Immature natural killer cell (primary cell): ENCODE measurements at places on chromosomes 1 and 21.
A peak's percentile ranks its signal among the peaks of the same experiment; 100 is the strongest.

DNA sequence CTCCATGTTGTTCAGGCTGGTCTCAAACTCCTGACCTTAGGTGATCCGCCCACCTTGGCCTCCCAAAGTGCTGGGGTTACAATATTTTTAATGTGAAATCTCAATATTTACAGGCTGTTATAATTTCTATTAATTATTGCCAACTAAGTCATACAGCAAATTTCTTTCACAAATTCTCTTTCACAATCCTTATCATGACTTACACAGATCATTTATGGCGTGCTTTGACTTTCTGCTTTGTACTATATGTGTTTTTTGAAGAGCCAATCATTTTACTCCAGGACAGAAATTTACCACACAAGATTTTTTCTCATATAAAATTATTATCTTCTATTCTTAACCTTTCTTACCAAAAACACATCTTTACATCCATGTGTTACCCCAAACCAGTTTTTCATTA lies 1729.9 kb downstream of the NCAM2 start:
- no peak overlapping the region for H3K27ac ChIP-seq
- no peaks in the 10 kb centered on the region for H3K4me1 ChIP-seq
- H3K27me3 ChIP-seq: peaks cover 1% of the 10 kb centered on the region
- no peak for DNase-seq
- no peaks in the 10 kb centered on the region for H3K36me3 ChIP-seq

- no peak overlapping the region for H3K27ac ChIP-seq
- no peak for DNase-seq
- no peak overlapping the region for H3K4me3 ChIP-seq
- H3K27me3 ChIP-seq: peaks cover 2% of the 10 kb centered on the region
- peaks cover 7% of the 10 kb centered on the region for H3K36me3 ChIP-seq
- H3K4me1 ChIP-seq: no peaks in the 10 kb centered on the region
Observed at GRCh38 chr1:222357252-222357651, 190.7 kb downstream of the HHIPL2 start.

DNA sequence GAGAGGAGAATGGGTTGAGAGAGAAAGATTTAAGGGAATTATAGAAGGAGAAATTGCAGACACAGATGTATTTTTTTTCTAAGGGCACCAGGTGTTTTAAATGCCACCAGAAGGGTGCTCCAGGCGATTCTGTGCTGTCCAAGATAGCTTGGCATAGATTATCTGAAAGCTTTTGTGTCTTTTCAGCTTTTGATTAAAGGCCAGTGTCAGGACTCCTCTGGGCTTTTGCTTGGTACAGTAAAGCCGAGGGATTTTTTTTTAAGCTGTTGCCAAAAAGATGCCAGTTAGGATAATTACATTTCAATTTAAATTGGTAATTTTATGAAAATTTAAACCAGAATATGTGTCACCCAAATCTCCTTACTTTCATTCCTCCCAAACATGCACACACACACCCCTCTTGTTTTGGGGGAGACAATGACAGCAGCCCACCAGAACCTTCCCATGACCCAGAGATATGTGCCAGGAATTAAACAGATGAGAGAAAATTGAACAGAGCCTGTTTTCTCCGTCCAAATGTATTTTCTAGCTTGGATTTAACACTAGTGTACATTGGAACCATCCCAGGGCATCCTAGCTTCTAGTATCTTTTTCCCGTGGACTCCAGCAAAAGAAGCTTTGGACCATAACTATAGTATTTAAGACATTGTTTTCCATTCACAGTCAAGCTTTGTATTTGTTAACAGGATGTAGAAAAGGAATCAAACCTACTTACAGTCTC lies 670.7 kb upstream of the CXADR start:
- no peak overlapping the region for H3K4me3 ChIP-seq
- peaks cover 2% of the 10 kb centered on the region for H3K27me3 ChIP-seq
- no peak for DNase-seq
- H3K36me3 ChIP-seq: no peaks in the 10 kb centered on the region

DNA sequence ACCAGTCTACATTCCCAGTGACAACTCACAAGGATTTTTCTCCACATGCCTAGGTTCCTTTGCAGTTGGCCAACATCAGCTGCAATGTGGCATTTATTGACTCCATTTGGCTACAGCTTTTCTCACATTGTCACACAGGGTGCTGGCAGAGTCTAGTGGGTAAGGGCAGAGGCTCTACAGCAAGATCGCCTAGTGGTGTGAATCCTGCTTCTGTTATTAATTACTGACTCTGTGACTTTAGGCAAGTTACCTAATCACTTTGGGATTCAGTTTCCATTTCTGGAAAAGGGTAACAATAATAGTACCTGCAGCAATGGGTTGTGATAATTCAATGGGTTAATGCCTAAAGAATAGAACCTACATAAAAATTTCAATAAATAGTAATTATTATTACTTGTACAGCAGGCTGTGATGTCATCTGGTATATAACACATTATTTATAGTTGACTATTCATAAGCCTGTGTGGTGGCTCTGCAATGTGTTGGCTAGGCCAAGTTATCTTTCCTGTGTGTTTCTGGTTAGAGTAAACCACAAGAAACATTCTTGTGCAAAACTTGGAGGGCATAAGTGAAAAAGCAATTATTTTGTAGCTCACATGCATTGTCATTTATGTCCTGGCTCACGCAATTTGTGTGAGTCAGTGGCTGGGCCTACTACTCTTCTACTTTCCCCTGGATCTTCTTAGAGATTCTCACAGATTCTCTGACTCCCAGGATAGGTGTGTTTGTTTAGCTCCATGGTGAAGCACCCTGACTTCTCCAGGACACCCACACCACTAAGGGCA lies 59.5 kb downstream of the PTGS2 start:
- H3K4me3 ChIP-seq: no peak overlapping the region
- DNase-seq: no peak
- no peaks in the 10 kb centered on the region for H3K27me3 ChIP-seq
- H3K4me1 ChIP-seq: peaks cover 42% of the 10 kb centered on the region

DNA sequence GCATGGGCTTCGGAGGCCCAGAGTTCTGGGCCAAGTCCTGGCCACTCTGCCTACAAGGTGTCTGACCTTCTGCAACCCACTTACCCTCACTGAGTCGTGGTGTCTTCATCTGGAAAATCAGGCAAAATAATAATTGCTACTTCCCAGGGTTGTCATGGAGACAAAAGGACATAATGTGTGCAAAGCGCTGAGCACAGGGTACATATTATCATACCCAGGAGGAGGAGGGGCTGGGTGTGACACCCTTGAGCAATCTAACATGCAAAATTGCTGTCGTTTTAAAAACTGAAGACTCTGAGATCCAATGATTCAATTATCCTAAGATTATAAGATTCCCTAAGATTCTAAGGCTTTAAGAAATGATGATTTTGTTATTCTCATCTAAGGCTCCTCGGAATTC lies 459.5 kb downstream of the PTPRU start:
- no peak overlapping the region for H3K27ac ChIP-seq
- H3K27me3 ChIP-seq: peaks cover 8% of the 10 kb centered on the region
- H3K4me1 ChIP-seq: no peaks in the 10 kb centered on the region
- H3K36me3 ChIP-seq: no peaks in the 10 kb centered on the region

GRCh38 chr1:11528611-11529261 lies 49.8 kb downstream of the DISP3 start:
- H3K27me3 ChIP-seq: no peaks in the 10 kb centered on the region
- H3K4me1 ChIP-seq: no peaks in the 10 kb centered on the region
- H3K4me3 ChIP-seq: no peak overlapping the region
- DNase-seq: no peak
- no peak overlapping the region for H3K27ac ChIP-seq

DNA sequence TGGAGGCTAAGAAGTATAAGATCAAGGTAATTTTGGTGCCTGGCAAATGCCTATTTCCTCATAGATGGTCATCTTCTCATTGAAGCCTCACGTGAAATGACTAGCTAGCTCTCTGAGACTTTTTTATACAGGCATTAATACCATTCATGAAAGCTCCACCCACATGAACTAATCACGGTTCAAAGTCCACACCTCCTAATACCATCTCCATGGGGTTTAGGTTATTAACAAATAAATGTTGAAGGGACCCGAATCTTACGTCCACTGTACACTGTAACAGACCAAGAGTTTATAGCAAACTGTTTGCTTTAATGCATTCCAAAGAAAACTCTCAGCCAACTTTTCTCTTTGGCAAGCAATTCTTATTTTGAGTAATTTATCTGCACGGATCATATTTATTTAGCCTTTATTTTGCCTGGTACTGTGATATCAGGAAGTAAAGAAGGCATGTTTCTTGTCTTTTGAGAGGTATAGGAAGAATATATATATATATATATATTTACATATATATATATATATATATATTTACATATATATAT lies 296.1 kb upstream of the LRRC7 start:
- no peaks in the 10 kb centered on the region for H3K36me3 ChIP-seq
- no peak overlapping the region for H3K27ac ChIP-seq
- no peaks in the 10 kb centered on the region for H3K4me1 ChIP-seq
- no peak overlapping the region for H3K4me3 ChIP-seq
- DNase-seq: no peak
- peaks cover 4% of the 10 kb centered on the region for H3K27me3 ChIP-seq

GRCh38 chr1:210496063-210496462 lies 167.4 kb downstream of the HHAT start:
- no peaks in the 10 kb centered on the region for H3K4me1 ChIP-seq
- H3K27ac ChIP-seq: no peak overlapping the region
- no peaks in the 10 kb centered on the region for H3K36me3 ChIP-seq
- H3K27me3 ChIP-seq: no peaks in the 10 kb centered on the region

DNA sequence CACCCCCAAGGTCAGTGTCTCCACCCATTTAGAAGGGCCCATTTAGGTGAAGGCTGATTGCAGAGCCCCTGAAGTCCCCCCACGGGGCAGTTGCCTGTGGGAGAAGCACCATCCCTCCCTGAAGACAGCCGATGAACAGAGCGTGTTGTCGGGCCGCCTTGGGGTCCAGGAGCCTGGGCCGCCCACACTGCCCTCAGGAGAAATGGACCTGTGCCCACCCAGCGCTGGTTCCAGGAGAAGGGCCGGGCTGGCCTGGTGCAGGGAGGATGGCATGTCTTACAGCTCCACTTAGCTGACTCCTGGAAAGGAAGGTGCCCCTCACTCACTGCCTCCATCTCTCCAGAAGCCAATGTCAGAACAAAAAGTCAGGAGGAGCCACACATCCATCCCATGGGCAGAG lies 252.7 kb upstream of the VAMP3 start:
- H3K27ac ChIP-seq: no peak overlapping the region
- H3K36me3 ChIP-seq: no peaks in the 10 kb centered on the region

- H3K4me3 ChIP-seq: no peak overlapping the region
- no peak for DNase-seq
- peaks cover 27% of the 10 kb centered on the region for H3K4me1 ChIP-seq
- peak overlapping the region; percentile 4 for H3K27ac ChIP-seq
Observed at GRCh38 chr1:27862671-27863537, 9.4 kb upstream of the THEMIS2 start.

- no peaks in the 10 kb centered on the region for H3K4me1 ChIP-seq
- no peaks in the 10 kb centered on the region for H3K36me3 ChIP-seq
- no peak overlapping the region for H3K4me3 ChIP-seq
- H3K27ac ChIP-seq: no peak overlapping the region
- H3K27me3 ChIP-seq: peaks cover 17% of the 10 kb centered on the region
Observed at GRCh38 chr1:159187647-159188374, 16.4 kb downstream of the CADM3 start.

- no peaks in the 10 kb centered on the region for H3K36me3 ChIP-seq
- H3K27ac ChIP-seq: peak overlapping the region; percentile 94
- H3K4me1 ChIP-seq: peaks cover 75% of the 10 kb centered on the region
- peak overlapping the region; percentile 55 for H3K4me3 ChIP-seq
- DNase-seq: peak; percentile 67
- no peaks in the 10 kb centered on the region for H3K27me3 ChIP-seq
Observed at GRCh38 chr1:39196244-39197215, 8.0 kb upstream of the MACF1 start.

DNA sequence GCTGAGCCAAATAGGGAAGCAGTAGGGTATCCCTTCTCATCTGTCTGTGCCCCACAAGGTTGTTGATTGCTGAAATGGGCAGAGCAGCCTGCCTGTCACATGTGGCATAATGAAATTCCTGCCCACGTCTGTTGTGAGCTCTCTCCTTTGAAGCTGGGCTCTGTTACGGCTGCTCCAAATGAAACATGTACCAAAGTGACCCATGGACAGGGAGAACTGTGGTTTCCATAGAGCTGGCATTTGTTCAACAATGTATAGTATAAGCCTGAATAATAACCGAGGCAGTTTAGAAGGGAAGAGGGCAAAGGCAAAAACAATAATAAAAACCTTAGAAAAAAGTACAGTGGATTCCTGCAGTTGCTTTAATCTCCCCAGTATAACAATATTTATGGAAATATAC lies 149.7 kb downstream of the LYPLAL1 start:
- no peaks in the 10 kb centered on the region for H3K4me1 ChIP-seq
- no peak overlapping the region for H3K4me3 ChIP-seq
- DNase-seq: no peak
- H3K36me3 ChIP-seq: no peaks in the 10 kb centered on the region

- H3K27me3 ChIP-seq: no peaks in the 10 kb centered on the region
- no peak overlapping the region for H3K4me3 ChIP-seq
- peaks cover 2% of the 10 kb centered on the region for H3K4me1 ChIP-seq
- DNase-seq: no peak
Observed at GRCh38 chr1:21052034-21052433, 124.7 kb downstream of the EIF4G3 start.

GRCh38 chr1:4407851-4408250 lies 246.6 kb upstream of the AJAP1 start:
- H3K4me1 ChIP-seq: no peaks in the 10 kb centered on the region
- H3K27ac ChIP-seq: no peak overlapping the region
- DNase-seq: no peak
- H3K4me3 ChIP-seq: no peak overlapping the region
- H3K36me3 ChIP-seq: no peaks in the 10 kb centered on the region

- H3K27ac ChIP-seq: no peak overlapping the region
- no peak overlapping the region for H3K4me3 ChIP-seq
- DNase-seq: no peak
Observed at GRCh38 chr1:159675046-159675445, 39.3 kb downstream of the CRP start.

GRCh38 chr1:7344299-7344698 lies 426.8 kb upstream of the VAMP3 start:
- no peaks in the 10 kb centered on the region for H3K36me3 ChIP-seq
- H3K27ac ChIP-seq: no peak overlapping the region
- no peak overlapping the region for H3K4me3 ChIP-seq
- no peaks in the 10 kb centered on the region for H3K4me1 ChIP-seq
- no peak for DNase-seq
